ENCODE measurements at places on chromosomes 2 and 18.

- H3K27me3 ChIP-seq = no peaks in the 10 kb centered on the region
- no peaks in the 10 kb centered on the region for H3K36me3 ChIP-seq
- no peak for DNase-seq
- H3K27ac ChIP-seq = no peak overlapping the region
Measured at GRCh38 chr18:48771641-48772375, 179.0 kb downstream of the SMAD7 start.

- H3K36me3 ChIP-seq = no peaks in the 10 kb centered on the region
- DNase-seq = no peak
- H3K4me3 ChIP-seq = no peak overlapping the region
- no peak overlapping the region for H3K27ac ChIP-seq
- no peaks in the 10 kb centered on the region for H3K27me3 ChIP-seq
Measured at GRCh38 chr18:24629921-24630320, 169.5 kb downstream of the HRH4 start.

- no peaks in the 10 kb centered on the region for H3K27me3 ChIP-seq
- no peak for DNase-seq
- no peak overlapping the region for H3K4me3 ChIP-seq
- H3K36me3 ChIP-seq = no peaks in the 10 kb centered on the region
Measured at GRCh38 chr2:20421988-20422370, 24.9 kb upstream of the RHOB start.

GRCh38 chr2:36287363-36288275, 68.0 kb upstream of the CRIM1 start:
- H3K36me3 ChIP-seq = no peaks in the 10 kb centered on the region
- no peak overlapping the region for H3K4me3 ChIP-seq
- DNase-seq = no peak
- H3K27ac ChIP-seq = no peak overlapping the region
- H3K4me1 ChIP-seq = no peaks in the 10 kb centered on the region
- no peaks in the 10 kb centered on the region for H3K27me3 ChIP-seq

DNA sequence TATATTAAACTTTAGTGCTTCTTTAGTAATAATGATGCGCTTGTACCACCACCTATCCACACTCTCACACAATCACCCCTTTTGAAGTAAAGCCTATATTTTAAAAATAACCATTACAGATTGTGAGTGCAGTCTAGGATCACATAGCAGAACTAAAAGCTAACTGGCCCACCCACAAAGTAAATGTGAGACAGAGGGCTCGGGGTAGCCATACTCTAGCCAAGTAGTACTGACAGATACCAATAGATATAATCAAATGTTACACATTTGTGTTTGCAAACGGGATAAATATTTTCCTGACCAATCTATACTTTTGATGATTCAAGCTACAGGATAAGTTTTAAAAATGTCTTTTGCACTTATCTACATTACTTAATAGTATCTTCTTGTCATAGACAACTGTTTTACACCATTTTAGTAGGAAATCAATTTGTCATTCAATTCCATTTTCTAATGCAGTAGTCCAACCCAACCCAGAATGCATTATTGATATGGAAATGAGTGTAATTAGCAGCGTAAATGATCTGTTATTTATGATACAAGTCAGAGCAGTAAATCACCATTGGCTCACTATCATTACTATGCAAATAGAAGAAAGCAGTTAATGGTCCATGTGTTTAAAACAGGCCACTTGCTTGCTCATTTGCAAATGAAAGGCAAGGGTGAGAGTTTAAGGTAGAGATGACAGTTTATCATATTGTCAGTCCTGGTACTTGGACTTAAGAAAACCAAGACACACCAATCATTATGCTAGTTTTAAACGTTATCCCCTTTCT, 111.8 kb downstream of the ERBB4 start:
- H3K36me3 ChIP-seq = no peaks in the 10 kb centered on the region
- H3K4me1 ChIP-seq = no peaks in the 10 kb centered on the region
- no peaks in the 10 kb centered on the region for H3K27me3 ChIP-seq
- H3K4me3 ChIP-seq = no peak overlapping the region
- no peak for DNase-seq
- no peak overlapping the region for H3K27ac ChIP-seq

GRCh38 chr2:149715005-149715592, 127.5 kb upstream of the MMADHC start:
- no peaks in the 10 kb centered on the region for H3K4me1 ChIP-seq
- no peaks in the 10 kb centered on the region for H3K36me3 ChIP-seq
- H3K27me3 ChIP-seq = no peaks in the 10 kb centered on the region
- no peak overlapping the region for H3K4me3 ChIP-seq
- DNase-seq = peak; percentile 20

GRCh38 chr18:64273724-64274123, 124.8 kb upstream of the LINC00305 start:
- no peaks in the 10 kb centered on the region for H3K4me1 ChIP-seq
- DNase-seq = no peak
- no peaks in the 10 kb centered on the region for H3K27me3 ChIP-seq
- no peak overlapping the region for H3K27ac ChIP-seq

GRCh38 chr18:75896865-75897264, 469.4 kb upstream of the SMIM21 start:
- no peak for DNase-seq
- no peaks in the 10 kb centered on the region for H3K4me1 ChIP-seq
- H3K27ac ChIP-seq = no peak overlapping the region
- H3K4me3 ChIP-seq = no peak overlapping the region
- no peaks in the 10 kb centered on the region for H3K36me3 ChIP-seq

DNA sequence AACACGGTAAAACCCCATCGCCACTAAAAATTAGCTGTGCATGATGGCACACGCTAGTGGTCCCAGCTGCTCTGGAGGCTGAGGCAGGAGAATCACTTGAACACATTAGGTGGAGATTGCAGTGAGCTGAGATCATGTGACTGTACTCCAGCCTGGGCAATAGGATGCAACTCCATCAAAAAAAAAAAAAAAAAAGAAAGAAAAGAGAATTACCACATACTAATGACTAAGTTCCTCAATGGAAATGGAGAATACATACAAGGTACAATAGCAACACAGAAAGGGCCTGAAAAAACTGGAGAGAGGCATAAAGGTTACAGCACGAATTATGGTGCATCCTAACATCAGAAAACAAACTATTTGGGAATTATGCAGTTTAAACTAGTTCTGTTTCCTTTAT, 81.3 kb downstream of the CDH2 start:
- H3K36me3 ChIP-seq = no peaks in the 10 kb centered on the region
- no peak overlapping the region for H3K27ac ChIP-seq
- H3K27me3 ChIP-seq = no peaks in the 10 kb centered on the region
- DNase-seq = no peak

DNA sequence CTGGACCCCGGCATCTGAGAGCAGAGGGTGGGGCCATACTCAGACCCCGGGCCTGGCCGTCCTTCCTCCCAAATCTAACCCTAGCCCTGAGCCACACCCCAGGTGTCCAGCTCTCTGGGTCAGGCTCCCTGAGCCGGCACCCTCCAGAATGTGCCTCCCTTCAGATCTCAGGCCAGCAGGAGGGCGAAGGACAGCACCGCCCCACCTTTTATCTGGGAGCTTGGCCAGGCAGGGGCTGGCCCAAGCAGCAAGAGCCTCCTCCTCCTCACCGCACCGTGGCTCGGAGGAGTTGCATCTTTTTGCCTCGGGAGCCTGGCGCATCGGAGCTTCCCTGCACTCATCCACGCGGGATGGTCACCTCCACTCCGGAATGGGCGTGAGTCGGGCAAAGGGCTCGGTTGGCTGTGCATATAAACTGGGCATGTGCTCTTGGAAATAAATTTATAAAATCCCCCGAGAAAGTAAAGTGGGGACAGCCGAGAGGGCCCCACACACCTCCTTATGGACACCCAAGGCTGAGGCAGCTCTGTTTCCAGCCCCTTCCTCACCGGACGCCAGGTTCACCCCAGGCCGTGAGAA, 69.1 kb upstream of the CTDP1 start:
- H3K27ac ChIP-seq = no peak overlapping the region
- H3K4me1 ChIP-seq = no peaks in the 10 kb centered on the region
- no peak for DNase-seq
- no peak overlapping the region for H3K4me3 ChIP-seq
- no peaks in the 10 kb centered on the region for H3K27me3 ChIP-seq

GRCh38 chr2:126788113-126788512, 110.6 kb upstream of the TEX51 start:
- no peak overlapping the region for H3K27ac ChIP-seq
- no peaks in the 10 kb centered on the region for H3K27me3 ChIP-seq
- H3K4me3 ChIP-seq = no peak overlapping the region
- H3K36me3 ChIP-seq = no peaks in the 10 kb centered on the region
- DNase-seq = no peak
- no peaks in the 10 kb centered on the region for H3K4me1 ChIP-seq

- no peak overlapping the region for H3K4me3 ChIP-seq
- no peaks in the 10 kb centered on the region for H3K27me3 ChIP-seq
- H3K36me3 ChIP-seq = no peaks in the 10 kb centered on the region
- H3K27ac ChIP-seq = no peak overlapping the region
- no peak for DNase-seq
Measured at GRCh38 chr2:39922679-39923405, 143.8 kb upstream of the THUMPD2 start.

DNA sequence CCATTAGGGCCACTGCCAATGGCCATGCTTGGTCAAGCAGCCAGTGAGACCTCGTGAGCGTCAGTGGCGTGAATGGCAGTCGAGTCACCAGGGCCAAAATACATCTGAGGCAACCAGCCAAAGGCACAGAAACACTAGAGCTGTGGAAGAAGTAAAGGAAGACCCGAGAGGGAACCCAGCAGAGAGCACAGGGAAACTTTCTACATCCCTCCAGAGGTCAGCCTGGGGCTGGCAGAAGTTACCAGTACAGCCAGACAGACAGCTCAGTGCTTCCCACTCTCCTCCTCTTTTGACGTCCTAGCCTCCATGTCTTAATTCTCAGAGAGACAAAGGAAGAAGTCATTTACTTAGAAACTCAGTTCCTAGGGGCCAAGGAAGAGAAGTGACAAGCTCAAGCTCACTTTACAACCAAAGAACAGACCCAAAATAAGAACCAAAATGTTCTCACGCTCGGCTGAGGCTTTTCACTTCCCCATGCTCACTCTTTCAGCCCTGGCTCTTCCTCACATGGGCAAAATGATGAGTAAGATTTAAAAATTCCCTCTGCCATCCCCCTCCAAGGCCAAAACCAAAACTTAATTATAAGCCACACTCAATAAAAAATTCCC, 8.7 kb downstream of the CYRIA start:
- no peaks in the 10 kb centered on the region for H3K36me3 ChIP-seq
- H3K4me1 ChIP-seq = peaks cover 30% of the 10 kb centered on the region
- H3K27ac ChIP-seq = peak overlapping the region; percentile 59
- DNase-seq = no peak
